SJCRH30 (cell line): ENCODE measurements at places on chromosomes 3 and 15. TPM values are rescaled to one million over a fixed set of nuclear protein-coding genes. Genes with fewer than 3 reads are reported as not detected.

DNA sequence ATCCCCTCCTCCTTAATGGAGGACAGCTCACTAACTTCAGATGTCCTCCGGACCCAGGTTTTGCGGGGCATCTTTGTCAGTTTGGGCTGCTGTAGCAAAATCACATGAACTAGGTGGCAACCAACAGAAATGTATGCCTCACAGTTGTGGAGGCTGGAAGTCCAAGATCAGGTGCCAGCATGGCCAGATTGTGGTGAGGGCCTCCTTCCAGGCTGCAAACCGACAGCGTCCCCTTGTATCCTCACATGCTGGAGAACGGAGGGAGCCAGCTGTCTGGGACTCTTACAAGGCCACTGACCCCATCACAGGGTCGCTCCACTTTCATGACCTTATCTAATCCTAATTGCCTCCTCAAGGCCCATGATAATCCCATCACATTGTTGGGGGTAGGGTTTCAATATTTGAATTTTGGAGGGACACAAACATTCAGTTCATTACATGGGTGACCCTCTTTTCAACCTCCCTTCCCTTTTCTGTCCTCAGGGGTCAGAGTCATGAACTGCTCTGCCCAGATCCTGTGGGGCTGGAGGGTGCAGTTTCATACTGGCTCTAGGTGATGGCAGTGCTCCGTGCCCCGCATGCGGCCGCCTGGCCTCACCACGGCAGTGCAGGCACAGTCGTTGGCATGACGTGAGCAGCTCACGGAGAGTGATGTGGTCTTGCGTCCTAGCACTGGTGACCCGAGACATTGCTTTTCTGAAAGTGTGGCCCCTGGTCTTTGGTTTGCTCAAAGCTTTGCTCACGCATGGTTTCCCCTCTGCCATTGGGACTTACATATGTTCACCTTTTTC is 58.4 kb downstream of the DNASE1L3 start:
- DNase-seq, result no peak

GRCh38 chr3:183149915-183150750 is 12.4 kb downstream of the LAMP3 start:
- DNase-seq, result no peak

GRCh38 chr15:39487458-39487735 is 93.5 kb upstream of the THBS1 start:
- no peak for DNase-seq

GRCh38 chr3:107428051-107428858 is 51.0 kb downstream of the CCDC54 start:
- DNase-seq, result peak; percentile 42

DNA sequence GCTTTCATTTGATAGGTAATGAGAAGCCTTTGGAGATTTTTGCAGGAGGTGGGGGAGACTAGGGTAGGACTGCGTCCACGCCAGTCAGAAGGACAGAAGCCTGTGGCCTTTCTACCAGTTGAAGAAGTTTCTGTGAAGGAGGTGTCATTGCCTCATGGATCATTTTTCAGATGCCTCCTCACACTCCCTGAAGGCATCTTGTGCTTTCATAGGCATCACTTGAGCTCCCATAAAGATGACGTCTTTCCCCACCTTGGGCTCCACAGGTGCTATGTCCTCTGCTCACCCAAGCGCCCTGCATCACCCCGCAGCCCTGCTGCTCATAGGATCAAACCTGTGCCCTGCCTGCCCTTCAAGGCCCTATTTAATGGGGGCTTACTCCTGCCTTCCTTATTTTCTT is 7.5 kb upstream of the ITGA11 start:
- no peak for DNase-seq

GRCh38 chr3:61381745-61382392 is 130.6 kb upstream of the FHIT start:
- peak; percentile 64 for DNase-seq

The RBP2 gene
- total RNA-seq, result not detected in 2 replicates
